ENCODE measurements at places on chromosomes 3 and 15.

DNA sequence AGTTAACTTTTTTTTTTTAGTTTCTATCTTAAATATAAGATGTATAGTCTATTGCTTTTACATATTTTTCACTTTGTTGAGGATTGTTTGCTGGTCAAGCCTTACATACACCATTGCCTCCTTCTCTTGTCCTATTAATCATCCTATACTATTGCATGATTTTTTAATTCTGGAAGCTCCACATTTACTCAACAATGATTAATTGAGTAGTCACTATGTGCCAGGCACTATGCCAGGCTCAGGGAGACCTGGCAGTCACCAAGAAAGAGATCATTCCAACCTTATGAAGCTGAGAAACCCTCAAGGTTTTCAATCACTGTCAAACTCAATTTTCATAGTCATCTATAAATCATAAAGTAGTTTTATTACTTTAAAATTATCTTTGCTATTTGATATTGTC is 626.2 kb downstream of the IGSF11 start:
- DNase-seq: no peak

GRCh38 chr15:33433821-33434220 is 123.1 kb downstream of the RYR3 start:
- DNase-seq: no peak

DNA sequence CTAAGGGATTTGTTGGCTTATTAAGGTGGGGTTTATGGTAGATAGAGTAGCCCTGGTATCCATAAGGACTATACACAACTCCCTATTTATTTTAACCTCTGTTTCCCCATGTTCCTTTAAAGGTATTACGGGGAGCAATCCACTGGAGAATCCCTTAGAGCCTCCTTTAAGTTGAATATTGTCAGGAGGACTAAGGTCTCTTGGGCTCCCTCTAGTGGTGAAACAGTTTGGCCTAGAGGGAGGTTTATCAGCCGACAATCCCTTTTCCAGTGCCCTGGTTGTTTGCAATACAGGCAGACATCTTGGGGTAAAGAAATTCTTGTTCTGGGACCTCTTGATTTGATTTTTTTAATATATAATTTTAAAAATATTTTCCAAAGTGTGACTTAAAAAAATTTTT is 12.9 kb downstream of the OPA1 start:
- DNase-seq: peak; percentile 52

DNA sequence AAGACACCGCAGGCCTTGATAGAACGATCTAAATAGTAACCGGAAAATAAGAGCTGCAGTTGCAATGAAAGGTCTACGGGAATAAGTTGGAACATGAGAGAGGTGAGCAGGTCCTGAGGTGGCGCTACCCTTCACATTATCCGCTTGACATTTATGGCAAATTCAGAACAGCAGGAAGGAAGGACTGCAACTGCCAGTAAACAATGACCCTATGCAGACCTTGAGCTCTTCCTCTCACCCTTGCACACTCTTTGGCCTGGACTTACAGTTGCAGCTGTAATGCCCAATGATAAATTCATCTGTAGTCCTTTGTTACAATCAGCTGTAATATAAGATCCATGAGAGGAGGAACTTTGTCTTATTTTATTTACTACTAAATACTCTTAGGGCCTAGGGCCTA is 32.3 kb upstream of the TRIM59 start:
- no peak for DNase-seq

DNA sequence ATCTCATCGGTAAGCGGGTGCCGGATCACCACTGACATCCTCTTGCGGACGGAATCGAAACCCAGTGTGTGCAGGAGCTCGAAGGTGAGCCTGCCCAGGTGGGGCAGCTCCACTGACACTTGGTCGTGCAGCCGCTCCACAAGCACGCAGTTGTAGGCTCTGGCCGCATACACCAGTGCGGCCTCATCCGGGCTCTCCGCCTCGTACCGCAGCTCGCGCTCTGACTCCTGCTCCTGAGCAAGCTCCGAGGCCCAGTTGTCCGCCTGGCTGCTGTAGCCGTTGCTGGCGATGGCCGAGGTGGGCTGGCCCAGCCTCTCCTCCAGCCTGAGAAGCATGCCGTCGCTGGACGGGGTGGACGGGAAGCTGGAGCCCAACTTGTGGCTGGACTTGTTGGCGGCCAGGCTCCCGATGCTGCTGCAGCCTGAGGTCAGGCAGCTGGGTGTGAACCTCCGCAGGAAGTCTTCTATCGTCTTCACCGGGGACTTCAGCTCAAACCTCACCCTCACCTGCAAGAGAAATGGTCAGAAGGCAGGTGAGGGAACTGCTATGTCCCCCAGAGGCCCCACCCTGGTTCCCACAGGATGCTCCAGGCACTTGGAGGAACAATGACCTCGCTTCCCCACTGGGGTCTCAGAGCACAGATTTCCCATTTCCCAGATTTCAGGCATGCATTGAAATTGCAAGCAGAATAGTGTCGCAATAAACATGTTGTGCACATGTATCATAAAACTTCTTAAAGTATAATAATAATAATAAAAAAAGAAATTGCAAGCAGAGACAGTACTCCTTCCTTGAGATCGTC is 149.2 kb downstream of the ATP10A start:
- no peak for DNase-seq

GRCh38 chr15:28094732-28095521 is 4.2 kb downstream of the OCA2 start:
- no peak for DNase-seq

- DNase-seq: no peak
Measured at GRCh38 chr15:35062738-35063099, 22.4 kb downstream of the NANOGP8 start.

GRCh38 chr15:71501344-71502076 is 308.8 kb upstream of the NR2E3 start:
- no peak for DNase-seq

- no peak for DNase-seq
Measured at GRCh38 chr3:102577082-102577789, 142.4 kb downstream of the ZPLD1 start.

- DNase-seq: no peak
Measured at GRCh38 chr3:105274958-105275357, 91.8 kb upstream of the ALCAM start.

- peak; percentile 61 for DNase-seq
Measured at GRCh38 chr15:44712346-44713005, 1.2 kb downstream of the B2M start.

- DNase-seq: no peak
Measured at GRCh38 chr3:86708893-86709292, 282.1 kb downstream of the VGLL3 start.

GRCh38 chr3:135564696-135565095 is 400.8 kb upstream of the PPP2R3A start:
- DNase-seq: no peak

Data from SW 1271 (cell line).